Stimulated activated memory B cell treated with anti-CD40 and anti-IgM and Interleukin-4, amounts not matched to agents 10 μg/mL and 1 μg/mL and 100 μg/mL, for 72 hours (primary cell): ENCODE measurements at places on chromosomes 6 and 20.

DNA sequence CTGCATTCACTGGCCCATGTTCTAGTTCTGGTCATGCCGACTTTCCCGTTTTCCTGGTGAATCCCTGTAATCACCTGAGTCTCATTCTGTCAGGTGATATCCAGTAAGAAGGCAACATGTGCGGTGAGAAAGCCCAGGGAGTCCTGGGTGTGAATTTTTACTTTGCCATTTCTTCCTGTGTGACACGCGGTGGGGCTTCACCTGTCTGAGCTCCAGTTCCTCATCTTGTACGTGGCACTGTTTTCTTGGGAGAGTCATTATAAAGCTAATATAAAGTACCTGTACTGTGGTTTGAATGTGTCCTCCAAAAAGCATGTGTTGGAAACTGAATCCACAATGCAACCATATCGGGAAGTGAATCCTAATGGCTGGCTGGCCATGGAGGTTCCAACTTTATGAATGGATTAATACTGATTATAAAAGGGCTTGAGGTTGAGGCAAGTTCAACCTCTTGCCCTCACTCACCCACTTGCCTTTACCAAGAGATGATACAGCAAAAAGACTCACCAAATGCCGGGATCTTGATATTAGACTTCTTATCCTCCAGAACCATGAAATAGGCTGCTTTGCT is 5.1 kb downstream of the HLA-E start:
- ATAC-seq = no peak
- peak overlapping the region; percentile 54 for H3K27ac ChIP-seq
- peaks cover 75% of the 10 kb centered on the region for H3K4me1 ChIP-seq

DNA sequence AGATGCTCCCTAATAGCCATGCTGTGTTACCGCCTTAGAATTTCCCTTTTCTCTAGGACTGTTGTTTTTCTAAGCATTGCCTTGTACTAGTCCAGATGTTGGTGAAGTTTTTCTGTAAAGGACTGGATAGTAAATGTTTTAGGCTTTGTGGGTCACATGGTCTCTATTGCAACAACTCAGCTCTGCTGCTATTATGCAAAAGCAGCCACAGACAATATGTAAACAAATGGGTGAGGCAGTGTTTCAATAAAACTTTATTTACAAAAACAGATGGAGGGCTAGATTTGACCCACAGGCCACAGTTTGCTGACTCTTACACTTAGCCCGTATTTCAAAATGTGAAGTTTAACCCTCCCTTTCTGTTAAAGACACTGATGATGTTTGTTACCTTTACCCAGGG is 207.6 kb upstream of the MYLIP start:
- no peaks in the 10 kb centered on the region for H3K27me3 ChIP-seq
- no peaks in the 10 kb centered on the region for H3K4me1 ChIP-seq
- H3K27ac ChIP-seq = no peak overlapping the region
- no peak for ATAC-seq

DNA sequence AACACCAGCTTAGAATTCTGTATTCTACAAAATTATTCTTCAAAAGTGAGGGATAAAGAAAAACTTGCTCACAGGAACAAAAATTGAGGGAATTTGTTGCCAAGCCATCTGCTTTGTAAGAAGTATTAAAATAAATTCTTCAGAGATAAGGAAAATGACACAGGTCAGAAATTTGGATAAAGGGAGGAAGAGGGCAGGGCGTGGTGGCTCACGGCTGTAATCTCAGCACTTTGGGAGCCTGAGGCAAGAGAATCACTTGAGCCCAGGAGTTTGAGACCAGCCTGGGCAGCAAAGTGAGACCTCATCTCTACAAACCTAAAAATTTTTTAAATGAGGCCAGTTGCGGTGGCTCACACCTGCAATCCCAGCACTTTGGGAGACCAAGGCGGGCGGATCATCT is 11.8 kb downstream of the SMIM28 start:
- no peak overlapping the region for H3K4me3 ChIP-seq
- peaks cover 11% of the 10 kb centered on the region for H3K27me3 ChIP-seq
- H3K36me3 ChIP-seq = no peaks in the 10 kb centered on the region
- no peak overlapping the region for H3K27ac ChIP-seq
- peaks cover 10% of the 10 kb centered on the region for H3K4me1 ChIP-seq

DNA sequence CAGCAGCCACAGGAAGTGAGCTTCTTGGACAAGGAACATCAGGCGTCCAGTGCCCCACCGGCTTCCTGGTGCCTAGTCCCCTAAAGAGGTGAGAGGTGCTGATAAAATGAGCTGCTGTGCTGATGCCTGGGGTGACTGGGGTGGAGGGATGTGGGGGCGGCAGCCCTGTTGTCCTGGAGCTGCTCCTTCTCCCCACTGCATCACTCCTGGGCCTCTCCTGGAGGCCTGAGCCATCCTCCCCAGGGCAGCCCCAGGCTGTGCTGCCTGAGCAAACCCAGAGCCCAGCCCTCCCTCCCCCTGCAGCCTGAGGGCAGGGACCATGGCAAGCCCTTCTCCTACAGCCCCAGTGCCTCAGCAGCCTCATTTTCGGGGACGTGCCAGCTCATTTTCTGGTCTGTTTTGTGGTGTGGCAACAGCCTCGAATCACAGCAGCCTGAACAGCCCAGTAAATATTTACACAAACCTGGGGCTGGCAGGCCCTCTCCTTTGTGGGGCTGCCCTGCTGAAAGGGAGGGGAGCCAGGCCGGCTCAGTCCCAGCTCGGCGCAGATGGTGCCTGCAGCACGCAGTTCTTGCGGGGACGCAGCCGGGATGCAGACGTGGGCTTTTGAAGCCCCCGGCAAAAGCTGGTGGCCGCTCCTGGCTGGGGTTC is 259.9 kb downstream of the DLL1 start:
- no peak for ATAC-seq
- H3K4me1 ChIP-seq = no peaks in the 10 kb centered on the region
- H3K36me3 ChIP-seq = no peaks in the 10 kb centered on the region
- H3K4me3 ChIP-seq = no peak overlapping the region
- no peaks in the 10 kb centered on the region for H3K27me3 ChIP-seq
- no peak overlapping the region for H3K27ac ChIP-seq

DNA sequence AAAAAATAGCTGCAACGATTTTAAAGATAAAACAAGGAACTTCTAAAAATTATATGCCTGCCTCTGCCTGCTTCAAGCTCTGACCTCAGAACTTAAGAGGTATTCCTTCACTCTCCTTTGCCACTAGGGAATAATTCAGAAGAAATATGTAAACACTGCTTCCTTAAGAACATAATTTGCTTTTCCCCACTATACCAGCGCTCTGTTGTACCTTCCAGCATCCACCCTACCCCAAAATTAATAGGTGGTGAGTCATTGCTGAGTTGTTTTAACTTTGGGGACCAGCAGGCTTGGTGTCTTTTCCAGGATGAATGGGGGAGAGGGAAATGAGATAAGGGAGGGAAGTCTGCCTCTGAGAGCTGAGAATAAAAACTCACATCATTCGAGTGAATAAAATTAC is 107.7 kb upstream of the ATXN1 start:
- no peaks in the 10 kb centered on the region for H3K27me3 ChIP-seq
- H3K4me1 ChIP-seq = no peaks in the 10 kb centered on the region
- no peak for ATAC-seq
- H3K36me3 ChIP-seq = no peaks in the 10 kb centered on the region
- no peak overlapping the region for H3K27ac ChIP-seq

- H3K27ac ChIP-seq = no peak overlapping the region
- no peak for ATAC-seq
- H3K27me3 ChIP-seq = no peaks in the 10 kb centered on the region
- peaks cover 15% of the 10 kb centered on the region for H3K36me3 ChIP-seq
- no peak overlapping the region for H3K4me3 ChIP-seq
Observed at GRCh38 chr6:37979392-37980221, 160.1 kb downstream of the ZFAND3 start.

DNA sequence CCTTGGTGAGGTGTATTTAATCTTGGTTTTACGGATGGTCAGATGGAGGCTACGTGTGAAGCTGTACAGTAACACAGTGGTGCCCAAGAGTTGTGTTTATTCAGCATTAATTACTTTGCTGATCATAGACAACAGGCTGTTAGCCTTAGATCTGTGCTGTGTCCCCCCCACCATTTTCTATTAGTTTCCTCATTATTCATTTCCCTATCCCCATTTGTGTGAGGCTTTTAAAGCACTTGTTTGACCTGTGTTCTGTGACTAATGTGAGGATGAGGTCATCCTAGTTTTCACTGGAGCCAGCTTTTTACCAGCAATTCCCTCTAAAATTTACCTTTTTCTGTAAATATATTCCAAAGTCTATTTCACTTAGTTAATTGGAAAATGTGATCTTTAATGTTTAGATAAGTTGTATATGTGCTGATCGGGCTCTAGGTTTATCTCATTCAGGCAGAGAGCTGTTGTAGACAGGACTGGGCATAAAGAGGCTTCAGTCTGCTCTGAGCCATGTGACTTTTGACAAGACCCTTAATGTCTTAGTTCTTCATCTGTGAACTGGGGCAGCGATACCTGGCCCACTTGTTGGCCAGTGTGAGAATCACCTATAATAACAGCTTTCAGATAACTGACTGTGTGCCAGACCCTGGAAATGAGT is 8.4 kb downstream of the MAPRE1 start:
- ATAC-seq = no peak
- H3K4me1 ChIP-seq = peaks cover 40% of the 10 kb centered on the region
- no peaks in the 10 kb centered on the region for H3K27me3 ChIP-seq
- no peak overlapping the region for H3K4me3 ChIP-seq

- peak; percentile 66 for ATAC-seq
- no peaks in the 10 kb centered on the region for H3K27me3 ChIP-seq
- H3K4me1 ChIP-seq = peaks cover 84% of the 10 kb centered on the region
- peak overlapping the region; percentile 93 for H3K4me3 ChIP-seq
Observed at GRCh38 chr6:25042536-25042935, 106.8 kb upstream of the RIPOR2 start.

DNA sequence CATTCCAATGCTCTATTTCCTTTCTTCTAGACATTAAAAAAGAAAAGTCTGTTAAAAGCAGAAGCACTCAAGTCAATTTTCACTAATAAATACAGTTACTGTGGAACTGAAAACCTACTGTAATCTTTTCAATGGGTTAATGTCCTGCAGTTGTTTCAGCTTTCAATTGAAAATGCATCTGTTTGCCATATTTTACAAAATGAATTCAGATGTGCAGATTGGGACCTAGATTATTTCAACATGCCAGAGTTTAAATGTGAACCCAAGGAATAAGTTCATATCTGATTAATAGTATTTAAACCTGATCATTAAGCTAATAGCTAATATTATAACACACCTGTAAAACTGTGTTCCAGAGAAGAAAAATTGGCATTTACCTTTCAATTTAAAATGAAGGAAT is 9.7 kb downstream of the SUPT3H start:
- peaks cover 10% of the 10 kb centered on the region for H3K36me3 ChIP-seq
- no peak overlapping the region for H3K4me3 ChIP-seq
- no peak for ATAC-seq
- peaks cover 8% of the 10 kb centered on the region for H3K4me1 ChIP-seq
- no peaks in the 10 kb centered on the region for H3K27me3 ChIP-seq

- peak overlapping the region; percentile 47 for H3K4me3 ChIP-seq
- H3K27me3 ChIP-seq = no peaks in the 10 kb centered on the region
- H3K36me3 ChIP-seq = no peaks in the 10 kb centered on the region
- no peak overlapping the region for H3K27ac ChIP-seq
- peak; percentile 18 for ATAC-seq
- H3K4me1 ChIP-seq = peaks cover 5% of the 10 kb centered on the region
Observed at GRCh38 chr6:100281471-100281901, 183.2 kb downstream of the SIM1 start.

DNA sequence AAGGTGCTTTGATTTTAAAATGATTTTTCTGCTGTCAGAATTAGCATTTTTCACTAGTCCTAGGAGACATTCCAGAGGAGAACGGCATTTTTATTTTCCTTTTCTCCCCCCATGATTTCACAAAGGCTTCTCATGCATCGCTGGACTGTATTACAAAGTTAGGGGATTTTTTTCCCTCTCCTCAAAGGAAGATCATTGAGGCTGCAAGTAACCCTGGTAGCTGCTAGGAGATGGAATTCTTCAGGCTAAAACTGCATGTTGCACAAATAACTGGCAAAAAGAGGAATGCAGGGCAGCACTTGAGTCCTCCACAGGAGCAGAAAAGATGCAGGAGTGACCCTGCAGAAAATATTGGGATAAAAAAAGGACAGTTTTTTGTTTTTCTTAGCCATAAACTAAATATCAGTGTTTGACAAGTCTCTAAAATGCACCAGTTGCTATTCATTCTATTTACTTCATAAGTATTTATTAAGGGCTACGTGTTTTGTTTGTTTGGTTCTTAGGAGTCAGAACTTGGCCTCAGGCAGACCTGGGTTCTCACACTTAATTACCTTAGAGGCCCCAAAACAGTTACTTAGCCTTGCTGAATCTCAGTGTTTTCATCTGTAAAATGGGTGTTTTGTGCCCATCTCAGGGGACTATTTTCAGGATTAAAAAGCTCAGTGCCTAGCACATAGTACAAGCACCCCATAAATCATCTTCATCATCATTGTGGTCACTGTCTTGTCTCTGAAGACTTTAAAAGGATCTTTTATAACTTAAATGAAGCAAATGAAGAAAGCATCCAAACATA is 144.5 kb upstream of the ID4 start:
- no peaks in the 10 kb centered on the region for H3K4me1 ChIP-seq
- no peak overlapping the region for H3K27ac ChIP-seq
- H3K27me3 ChIP-seq = no peaks in the 10 kb centered on the region
- no peak overlapping the region for H3K4me3 ChIP-seq
- no peaks in the 10 kb centered on the region for H3K36me3 ChIP-seq

GRCh38 chr6:88179692-88180091 is 13.5 kb upstream of the CNR1 start:
- H3K4me1 ChIP-seq = peaks cover 56% of the 10 kb centered on the region
- peaks cover 6% of the 10 kb centered on the region for H3K36me3 ChIP-seq
- peak overlapping the region; percentile 87 for H3K4me3 ChIP-seq
- H3K27ac ChIP-seq = peak overlapping the region; percentile 97

DNA sequence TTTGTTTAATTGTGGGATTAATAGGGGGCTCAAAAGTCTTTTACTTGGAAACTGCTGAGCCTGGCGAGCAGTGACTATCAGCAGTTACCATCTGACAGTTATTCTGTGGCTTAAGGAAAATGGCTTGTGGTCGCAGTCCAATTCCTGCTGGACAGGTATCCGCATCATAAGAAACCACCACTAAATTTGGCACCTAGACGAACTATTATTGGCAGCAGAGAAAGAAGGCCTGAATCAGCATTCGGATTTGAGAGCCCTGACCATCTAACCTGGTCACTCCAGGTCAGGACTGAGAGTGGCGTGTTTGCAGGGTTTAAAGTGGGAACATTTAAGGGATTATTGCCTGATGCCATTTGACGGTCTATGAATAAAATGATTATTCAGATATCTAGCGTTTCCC is 146.4 kb downstream of the RPS12 start:
- no peaks in the 10 kb centered on the region for H3K36me3 ChIP-seq
- H3K27ac ChIP-seq = no peak overlapping the region
- H3K4me3 ChIP-seq = no peak overlapping the region
- H3K27me3 ChIP-seq = peaks cover 31% of the 10 kb centered on the region

GRCh38 chr6:127897484-127897883 is 3.4 kb downstream of the THEMIS start:
- H3K4me3 ChIP-seq = no peak overlapping the region
- H3K4me1 ChIP-seq = no peaks in the 10 kb centered on the region
- no peak overlapping the region for H3K27ac ChIP-seq

GRCh38 chr6:125869427-125869826 is 78.7 kb downstream of the NCOA7 start:
- ATAC-seq = no peak
- no peak overlapping the region for H3K4me3 ChIP-seq
- H3K36me3 ChIP-seq = peaks cover 20% of the 10 kb centered on the region
- H3K27ac ChIP-seq = no peak overlapping the region
- H3K4me1 ChIP-seq = no peaks in the 10 kb centered on the region

GRCh38 chr20:59253779-59254319 is 46.6 kb upstream of the EDN3 start:
- no peaks in the 10 kb centered on the region for H3K27me3 ChIP-seq
- ATAC-seq = no peak
- H3K27ac ChIP-seq = no peak overlapping the region
- H3K4me3 ChIP-seq = no peak overlapping the region
- H3K4me1 ChIP-seq = peaks cover 19% of the 10 kb centered on the region
- peaks cover 41% of the 10 kb centered on the region for H3K36me3 ChIP-seq
